Stomach (tissue), 19 donors: ENCODE measurements at places on chromosomes 1 and 21.

DNA sequence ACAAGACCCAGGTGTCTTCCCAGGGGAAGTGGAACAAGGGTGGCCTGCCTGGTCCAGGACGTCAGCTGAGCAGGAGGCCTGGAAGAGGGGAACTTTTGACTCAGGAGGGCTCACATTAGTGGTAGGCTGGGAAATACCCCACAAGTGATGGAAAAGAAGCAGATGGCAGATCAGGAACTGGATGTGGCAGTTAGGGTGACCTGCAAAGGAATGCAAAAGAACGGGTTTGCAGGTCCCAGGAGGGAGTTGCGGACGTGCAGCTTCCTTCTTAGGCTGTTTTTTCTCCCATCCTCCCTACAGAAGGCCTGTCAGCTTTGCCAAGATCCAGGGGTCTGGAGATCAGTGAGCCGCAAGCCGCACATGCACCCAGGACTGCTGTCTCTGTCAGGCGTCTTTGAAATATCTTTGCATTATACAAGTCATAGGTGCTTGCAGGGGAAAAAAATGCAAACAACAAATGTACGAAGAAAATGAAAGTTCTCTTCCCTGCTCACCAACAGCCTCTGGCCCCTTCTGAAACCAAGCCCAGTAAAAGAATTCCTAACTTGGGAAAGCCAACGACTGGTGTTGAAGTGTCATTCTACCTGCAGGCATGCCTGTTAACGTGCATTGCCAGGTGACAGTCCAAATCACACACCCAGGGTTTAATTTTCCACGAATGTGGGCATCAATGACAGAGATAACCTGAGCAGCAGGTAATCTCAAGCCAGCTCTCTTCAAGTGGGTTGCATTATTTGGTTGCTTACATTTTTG, 34.4 kb downstream of the NENF start:
- DNase-seq, result peak; percentile 82

- no peak for DNase-seq
Observed at GRCh38 chr1:108722292-108722691, 9.6 kb downstream of the FNDC7 start.

DNA sequence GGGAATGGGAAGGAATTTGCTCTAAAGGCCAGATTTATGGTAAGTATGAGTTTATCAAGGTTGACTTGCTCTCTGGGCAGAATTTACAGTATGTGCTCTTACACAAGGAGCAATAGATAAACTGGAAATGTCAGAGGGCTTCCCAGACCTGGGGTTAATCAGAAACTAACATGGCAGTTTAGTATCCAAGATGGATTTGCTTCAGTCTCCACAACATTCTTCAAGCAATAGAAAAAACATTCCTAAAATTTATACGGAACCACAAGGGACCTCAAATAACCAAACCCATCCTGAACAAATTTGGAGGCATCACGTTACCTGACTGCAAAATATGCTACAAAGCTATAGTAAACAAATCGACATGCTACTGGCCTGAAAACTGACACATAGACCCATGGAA, 606.7 kb upstream of the CHRM3 start:
- DNase-seq, result no peak

DNA sequence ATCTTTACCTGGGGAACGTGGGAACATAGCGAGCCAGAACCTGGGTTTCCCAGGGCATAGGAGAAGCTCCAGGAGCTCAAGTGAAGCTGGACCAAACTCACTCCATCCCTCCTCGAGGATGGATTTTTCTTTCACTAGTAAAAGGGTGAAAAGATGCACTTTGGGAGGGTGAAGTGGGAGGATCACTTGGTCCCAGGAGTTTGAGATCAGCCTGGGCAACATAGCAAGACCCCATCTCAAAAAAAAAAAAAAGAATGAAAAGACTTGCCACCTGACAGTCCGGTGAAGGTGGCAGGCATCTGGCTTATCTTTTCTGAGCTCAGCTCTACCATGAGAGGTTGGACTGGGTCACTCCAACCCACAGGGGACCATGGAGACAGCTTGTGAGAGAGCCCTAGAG, 42.3 kb downstream of the CHAF1B start:
- no peak for DNase-seq

DNA sequence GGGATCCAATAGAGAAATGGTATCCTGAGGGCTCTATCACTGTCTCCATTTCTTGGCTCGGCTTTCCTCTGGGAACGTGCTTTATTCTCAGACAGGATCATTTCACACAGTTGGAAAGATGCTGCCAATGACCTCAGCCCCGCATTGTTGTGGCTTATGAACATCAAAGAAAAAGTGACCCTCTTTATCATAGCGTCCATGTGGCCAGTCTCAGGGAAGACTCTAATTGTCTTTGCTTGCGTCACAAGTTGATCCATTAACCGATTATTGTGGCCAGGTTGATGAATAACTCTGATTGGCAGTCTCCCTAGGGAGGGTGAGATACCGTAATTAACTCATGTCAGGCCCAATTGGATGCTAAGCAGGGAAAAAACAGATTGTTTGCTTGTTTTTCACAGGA, 10.4 kb upstream of the TMEM9 start:
- DNase-seq, result no peak

GRCh38 chr1:30763651-30764248, 6.2 kb upstream of the LAPTM5 start:
- no peak for DNase-seq

DNA sequence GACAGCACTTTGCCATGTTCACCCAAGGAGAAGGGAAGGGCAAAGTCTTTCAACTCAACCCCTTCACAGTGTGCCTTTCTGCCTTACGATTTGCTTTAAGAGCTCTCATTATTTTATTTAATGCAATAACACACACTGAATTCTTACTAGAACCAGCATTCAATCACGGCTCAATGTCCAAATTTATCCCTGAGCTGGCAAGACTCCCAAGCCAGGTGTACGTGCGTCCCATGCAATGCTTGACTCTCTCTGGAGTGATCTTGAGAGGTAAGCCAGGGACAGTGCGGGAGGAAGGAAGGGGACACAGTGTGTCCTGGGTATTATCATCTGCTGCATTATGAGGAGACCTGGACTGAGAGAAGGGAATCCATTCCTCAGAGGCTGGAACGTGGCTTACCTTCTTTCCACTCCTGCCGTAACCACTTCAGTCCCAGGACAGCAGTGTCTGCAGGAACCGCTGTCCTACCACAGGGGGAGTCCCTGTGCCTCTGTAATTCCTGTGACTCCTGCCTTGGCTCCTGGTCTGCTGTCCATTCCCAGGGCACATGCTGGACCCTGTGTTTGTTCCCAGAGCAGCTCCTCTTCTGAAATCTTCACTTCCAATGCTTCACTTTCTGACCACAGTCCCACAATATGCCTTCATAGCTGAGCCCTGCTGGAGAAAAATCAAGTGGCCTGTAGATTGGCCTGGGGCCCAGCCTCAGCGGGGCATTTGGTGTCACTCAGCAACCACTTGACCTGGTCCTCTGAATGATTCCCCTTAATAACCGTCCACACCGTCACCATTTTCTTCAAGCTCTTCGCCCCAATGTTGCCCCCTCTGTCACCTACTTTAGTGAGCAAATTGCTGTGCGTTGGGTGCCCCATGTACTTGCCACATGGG, 28.6 kb upstream of the STUM start:
- DNase-seq, result no peak

DNA sequence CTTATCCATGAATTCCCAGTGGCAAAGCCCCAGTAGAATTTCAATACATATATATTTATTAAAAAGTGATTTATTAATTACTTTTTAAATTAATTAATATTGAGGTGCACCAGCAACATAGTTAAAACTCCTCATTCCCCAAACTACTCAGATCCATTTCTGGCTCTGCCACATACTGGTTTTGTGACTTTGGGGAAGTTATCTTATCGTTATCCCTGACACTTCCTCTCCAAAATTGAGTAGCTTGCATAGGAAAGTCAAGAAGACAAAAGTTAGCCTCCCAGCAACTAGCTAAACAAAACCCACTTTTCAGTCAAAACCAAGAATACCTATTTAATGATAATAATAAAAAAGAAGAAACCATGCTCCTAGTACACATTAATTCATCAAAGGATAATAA, 35.9 kb downstream of the TCP10L start:
- no peak for DNase-seq

DNA sequence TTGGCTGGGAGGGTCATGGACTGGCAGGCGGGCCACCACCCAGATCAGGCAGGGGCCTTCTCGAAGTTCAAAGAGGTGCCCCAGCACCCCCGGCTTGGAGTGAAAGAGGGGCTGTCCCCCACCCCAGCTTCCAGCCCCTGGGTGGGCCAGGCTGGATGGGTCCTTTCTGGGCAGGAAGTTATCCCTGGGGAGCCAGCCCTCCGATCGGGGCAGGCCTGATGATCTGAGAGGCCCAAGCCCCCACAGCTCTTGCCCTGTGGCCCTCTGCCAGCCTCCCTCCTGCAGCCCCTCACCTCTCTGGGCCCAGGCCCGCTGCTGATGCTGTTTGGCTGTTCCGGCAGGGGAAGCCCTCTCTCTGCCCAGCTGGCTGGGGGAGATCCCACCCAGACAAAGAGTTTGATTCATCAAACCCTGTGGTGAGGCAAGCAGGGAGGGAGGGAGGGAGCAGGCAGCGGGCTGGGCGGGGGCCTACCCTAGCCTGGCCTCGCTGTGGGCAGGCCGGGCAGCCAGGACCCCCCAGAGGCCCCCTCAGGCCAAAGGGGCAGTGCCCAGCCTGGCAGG, 2.5 kb downstream of the ARHGEF19 start:
- no peak for DNase-seq
